Stimulated activated CD8-positive, alpha-beta memory T cell treated with anti-CD3 and anti-CD28 coated beads, Interleukin-7, amount 100 ng/mL, for 1 hour (primary cell): ENCODE measurements at places on chromosomes 16 and 17.
A peak's percentile ranks its signal among the peaks of the same experiment; 100 is the strongest.

DNA sequence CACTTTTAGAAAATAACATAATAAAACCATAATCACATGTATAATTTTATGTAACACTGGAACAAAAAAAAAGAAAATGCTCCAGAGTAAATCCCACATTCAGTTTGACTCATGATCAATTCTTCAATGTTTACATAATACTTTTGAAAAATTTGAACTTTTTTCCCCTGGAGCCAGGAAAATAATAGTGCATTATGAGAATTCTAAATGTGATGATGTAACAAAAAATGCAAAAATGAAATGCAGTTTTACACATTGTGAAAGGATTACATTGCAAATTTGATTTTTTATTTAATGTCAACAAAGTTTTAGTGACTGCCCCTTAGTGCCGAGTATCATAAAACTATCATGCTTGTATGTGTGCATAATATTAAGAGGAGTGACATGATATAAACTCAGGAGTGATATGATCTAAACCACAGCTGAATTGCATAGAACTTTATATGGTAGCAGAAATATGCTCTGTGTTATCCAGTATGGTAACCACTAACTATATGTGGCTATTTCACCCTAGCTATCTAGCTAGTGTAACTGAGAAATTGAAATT, 238.2 kb downstream of the CDH8 start:
- DNase-seq = no peak

GRCh38 chr16:72985995-72986394, 61.9 kb downstream of the ZFHX3 start:
- no peak for DNase-seq

DNA sequence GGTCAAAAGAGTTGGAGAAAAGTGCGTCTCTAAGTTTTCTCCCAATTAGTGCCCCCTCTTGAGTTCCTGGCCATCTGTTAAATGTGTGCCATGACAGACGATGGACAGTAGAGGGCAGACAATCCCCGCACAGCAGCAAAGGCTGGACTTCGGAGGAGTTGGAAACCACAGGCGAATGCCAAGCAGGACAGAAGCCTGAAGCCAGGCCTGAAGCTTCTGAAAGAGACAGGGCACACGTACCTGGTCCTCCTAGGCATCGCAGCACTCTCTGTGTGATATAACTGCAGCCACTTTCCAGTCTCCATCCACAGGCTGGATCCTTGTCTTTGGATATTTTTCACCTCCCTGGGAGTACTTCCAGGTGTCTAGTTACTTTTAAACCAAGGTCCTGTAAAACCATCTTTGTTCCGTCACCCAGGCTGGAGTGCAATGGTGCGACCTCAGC, 14.5 kb downstream of the C17orf100 start:
- DNase-seq = no peak

DNA sequence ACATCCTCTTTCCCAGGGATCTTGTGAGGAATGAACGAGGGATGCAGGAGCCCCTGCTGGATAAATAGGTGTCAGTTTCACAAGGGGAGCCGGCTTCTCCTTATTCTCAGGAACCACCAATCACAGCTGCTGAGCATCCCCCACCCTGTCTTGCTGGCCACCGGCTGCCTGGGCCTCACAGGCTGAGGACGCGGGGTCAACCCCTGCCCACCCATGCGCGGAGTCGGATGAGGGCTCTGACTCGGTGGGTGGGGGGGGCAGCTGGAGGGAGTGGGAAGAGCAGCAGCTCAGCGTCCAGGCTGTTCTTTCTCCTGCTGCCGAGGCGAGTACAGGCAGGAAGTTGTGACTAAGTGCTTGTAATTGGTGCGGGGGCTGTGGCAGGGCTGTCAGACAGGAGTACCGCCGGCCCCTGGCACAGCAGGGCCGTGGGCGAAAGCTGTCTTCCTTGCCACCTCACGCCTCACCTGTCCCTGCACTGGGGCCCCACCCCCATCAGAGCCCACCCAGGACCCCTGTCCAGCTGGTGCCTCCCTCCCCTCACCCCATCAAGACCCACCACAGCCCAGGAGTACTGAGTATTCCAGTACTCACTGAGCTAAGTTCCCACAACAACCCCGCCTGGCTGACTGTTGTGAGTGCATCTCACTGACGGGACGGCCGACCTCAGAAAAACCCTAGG, 11.0 kb upstream of the DPEP1 start:
- no peak for DNase-seq

- no peak for DNase-seq
These were observed 8.4 kb downstream of the SLC16A5 start for GRCh38 chr17:75096082-75096625.

DNA sequence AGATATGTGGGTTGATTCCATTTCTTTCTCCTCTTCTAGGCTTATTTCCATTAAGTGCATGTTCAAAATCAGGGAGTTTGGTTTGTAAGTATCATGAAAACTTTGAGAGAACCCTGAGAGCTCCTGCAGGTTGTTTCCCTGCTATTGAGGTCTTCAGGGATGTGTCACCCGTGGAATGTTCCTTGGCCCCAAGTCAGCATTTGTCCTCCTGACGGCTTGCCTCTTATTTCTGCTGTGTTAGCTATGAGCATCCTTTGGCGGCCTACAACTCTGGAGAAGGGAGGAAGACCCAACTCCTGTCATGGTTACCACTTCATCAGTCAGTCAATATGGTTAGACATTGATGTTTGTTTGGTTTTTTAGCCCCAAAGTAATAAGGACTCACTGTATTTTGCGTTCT, 180.8 kb downstream of the FTO start:
- DNase-seq = no peak

DNA sequence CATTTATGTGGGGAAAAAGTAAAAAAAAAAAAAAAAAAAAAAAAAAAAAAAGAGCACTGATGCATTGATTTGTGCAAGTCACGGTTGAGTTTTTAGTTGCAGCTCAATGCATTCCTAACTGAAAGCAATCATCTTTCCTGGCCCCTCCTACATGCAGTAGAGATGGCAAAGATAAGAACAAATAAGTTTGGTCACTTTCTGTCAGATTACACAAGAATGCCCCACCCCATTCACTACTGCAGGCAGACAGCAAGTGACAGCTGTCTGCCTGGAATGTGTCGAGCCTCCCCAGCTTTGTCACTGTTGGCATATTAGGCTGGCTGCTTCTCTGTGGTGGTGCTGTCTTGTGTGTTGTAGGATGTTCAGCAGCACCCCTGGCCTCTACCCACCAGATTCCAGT, 243.5 kb downstream of the FOXL1 start:
- DNase-seq = no peak

DNA sequence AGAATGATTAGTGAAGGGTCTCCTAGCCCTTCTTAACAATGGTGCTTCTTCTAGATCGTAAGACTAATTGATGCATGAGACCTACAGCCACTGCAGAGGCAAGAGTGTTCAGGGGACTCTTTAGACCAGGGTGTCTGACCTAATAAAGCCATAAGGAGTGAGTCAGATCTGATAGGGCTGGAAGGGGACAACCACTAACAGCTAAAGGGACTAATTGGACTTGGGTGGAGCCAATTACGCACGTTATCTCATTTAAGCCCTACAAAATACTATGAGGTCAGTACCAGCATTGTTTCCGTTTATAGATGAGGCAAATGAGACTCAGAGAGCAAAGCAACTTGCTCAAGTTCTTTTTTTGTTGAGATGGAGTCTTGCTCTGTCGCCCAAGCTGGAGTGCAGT, 14.5 kb upstream of the RNF222 start:
- no peak for DNase-seq

DNA sequence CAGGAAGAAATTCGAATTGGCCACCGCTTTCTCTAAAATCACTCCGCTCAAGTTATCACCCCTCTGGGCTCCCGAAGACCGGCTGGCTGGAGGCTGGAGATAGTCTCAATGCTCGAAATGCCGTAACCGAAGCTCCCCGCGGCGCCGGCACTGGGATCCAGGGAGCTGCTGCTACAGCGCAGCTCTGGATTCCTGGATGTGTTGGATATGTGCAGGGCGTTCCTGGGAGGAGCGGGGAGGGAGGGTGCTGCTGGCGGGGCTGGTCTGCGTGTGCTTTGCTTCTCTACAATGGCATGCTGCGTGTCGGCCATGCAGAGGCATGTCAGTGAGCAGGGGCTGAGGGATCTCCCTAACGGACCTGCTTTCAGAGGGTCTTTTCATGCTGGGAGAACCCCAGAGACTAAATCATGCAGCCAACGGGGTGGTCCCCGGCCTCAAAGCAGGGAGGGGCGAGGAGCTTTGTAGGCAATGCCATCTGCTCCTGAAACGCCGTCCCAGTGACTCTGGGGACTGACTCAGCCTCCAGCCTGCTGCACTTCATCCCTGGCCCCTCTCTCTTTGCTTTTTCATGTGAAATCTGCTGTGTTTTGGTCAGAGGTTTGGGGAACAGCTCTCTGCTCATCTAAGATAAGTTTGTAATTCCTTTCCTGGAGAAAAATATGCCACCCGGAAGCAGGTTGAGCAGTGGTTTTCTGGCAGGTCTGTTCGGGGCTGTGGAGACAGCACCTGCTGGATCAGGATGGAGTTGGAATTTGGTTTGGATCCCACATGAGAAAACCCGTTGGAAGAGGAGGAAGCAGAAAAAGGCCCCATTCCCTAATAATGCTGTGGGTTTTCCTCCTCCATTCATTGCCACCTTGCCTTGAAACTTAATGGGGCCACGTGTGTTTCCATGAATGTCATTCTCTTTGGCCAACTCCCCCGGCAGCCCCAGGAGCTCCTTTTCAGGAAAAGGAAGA, 311.4 kb downstream of the SEC14L1 start:
- no peak for DNase-seq

DNA sequence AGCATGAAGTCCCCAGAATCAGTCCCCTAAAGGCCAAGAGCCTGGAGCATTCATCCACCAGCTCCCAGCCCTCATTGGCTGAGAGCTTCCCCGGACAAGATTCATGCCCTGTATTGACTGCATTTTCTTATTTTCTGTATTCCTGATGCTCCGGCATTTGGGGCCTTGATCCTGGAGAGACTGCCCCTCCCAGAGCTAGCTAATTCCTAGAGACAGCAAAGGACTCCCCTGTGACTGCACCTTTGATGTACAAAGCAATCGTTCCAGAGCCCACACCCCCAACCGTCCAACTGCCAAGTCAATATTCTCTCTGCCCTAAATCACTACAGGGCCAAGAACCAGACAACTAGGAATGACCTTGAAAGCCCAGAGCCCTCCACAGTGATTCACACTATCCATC, 93.4 kb upstream of the CDH5 start:
- no peak for DNase-seq

DNA sequence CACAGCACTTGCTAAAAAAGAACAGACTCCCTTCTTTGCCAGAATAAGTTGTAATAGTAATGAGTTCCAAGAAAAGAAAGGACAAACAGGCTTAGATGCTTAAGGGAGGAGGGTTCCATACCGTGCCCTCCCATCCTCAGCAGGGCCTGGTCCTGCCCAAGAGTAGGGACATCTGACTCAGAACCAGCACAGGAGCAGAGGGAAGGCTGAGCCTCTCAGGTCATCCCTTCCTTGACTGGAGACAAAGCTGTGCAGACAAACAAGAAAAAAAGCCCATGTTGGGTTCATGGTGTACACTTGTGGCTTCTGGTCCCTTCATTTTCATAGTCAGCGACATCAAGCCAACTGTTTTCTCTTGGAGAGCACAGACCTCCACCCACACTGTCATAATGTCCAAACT, 44.2 kb upstream of the NDRG4 start:
- no peak for DNase-seq

DNA sequence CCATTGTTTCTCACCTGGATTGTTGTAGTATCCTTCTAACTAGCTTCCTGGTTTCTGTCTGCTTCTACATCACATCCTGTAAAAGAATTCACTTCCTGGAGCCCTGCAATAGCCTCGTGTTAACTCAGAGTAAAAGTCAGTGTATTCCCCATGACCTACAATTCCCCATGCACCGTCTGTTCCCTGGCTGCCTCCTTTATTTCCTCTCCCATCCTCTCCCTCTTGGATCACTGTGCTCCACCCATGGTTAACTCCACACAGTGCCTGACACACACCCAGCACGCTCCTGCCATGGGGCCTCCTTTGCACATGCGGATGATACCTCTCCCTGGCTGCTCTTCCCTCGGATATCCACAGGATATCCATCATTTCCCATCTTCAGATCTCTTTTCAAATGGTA, 301.4 kb upstream of the IRX3 start:
- no peak for DNase-seq

DNA sequence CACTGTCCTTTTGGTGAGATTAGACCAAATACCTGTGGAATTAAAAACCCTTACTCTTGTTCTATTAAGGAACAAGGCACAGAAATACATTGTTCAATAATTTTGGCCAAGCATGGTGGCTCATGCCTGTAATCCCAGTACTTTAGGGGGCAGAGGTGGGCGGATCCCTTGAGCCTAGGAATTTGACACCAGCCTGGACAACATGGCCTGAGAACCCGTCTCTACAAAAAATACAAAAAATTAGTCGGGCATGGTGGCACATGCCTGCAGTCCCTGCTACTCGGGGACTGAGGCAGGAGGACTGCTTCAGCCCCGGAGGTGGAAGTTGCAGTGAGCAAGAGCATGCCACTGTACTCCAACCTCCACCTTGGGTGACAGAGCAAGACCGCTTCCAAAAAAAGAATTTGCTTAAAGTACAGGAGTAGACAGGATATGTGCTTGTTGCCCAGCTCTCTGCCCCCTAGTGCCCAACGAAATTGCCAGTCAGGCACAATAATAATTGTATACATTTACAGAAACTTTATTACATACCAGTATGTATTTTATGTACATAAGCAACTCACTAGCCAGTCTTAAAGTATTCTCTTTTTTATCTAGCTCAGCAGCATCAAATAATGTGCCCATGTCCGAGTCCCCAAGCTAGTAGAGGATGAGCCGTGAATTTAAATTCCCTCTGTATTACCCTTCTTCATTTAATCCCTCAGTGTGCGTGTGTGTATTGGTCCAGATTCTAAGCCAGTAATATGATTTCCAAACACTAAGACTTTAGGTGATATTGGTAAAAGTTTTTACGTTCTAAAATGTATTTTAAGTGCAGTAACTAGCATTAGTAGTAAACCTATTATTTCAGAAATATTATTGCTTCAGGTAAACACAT, 1.4 kb downstream of the THUMPD1 start:
- DNase-seq = no peak

GRCh38 chr16:48212033-48212432, 32.1 kb upstream of the LONP2 start:
- DNase-seq = no peak

DNA sequence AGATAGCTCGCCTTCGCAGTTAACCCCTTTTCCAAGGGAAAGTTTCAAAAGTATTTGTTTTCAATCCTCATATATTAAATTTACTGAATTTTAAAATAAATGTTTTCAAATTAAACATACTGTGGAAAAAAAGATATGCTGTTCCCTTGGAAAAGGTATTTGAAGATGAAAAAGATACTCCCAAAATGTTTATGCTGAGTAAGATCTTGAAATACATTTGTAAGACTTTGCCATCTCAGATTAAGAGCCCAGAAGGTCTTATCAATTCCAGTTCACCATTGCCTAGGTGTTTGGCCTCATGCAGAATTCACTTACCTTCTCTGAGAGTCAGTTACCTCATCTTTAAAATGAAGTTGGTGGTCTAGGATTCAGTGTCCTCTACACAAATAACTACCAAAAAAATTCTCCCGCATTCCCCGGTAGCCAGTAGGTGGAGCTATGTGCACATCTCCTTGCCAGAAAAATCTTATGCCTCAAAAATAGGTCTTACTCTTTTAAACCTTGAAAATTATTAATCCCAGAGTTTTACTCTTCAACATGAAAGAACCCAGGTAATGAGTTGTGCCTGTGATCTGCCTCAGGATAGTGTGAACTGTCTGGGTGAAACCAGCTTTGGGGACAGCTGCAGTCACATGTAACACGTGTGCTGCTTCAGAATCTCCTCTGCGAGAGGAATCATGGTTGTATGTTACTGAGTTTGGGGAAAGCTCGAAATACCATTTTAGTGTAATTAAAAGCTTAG, 178.3 kb downstream of the MRTFB start:
- DNase-seq = peak; percentile 11

GRCh38 chr16:68371276-68371651, 60.4 kb downstream of the PRMT7 start:
- no peak for DNase-seq

- DNase-seq = no peak
These were observed 37.0 kb downstream of the NUBP1 start for GRCh38 chr16:10780628-10781027.
